ENCODE measurements at places on chromosomes 7 and 10. TPM values are rescaled to one million over a fixed set of nuclear protein-coding genes. Genes with fewer than 3 reads are reported as not detected.

OTUD1 gene
- 4.1 TPM for polyA plus RNA-seq

GIMAP6 gene
- polyA plus RNA-seq: not detected

DLG5 gene
- polyA plus RNA-seq: 0.12 TPM

NKX1-2 gene
- polyA plus RNA-seq: 0.16 TPM

CROT gene
- polyA plus RNA-seq: 4.4 TPM

SPDYE16 gene
- polyA plus RNA-seq: 0.51 TPM

FAM13C gene
- polyA plus RNA-seq: 18.4 TPM

ELN gene
- not detected for polyA plus RNA-seq

CRYGN gene
- polyA plus RNA-seq: not detected

ZPBP gene
- not detected for polyA plus RNA-seq

GIMAP7 gene
- 0.25 TPM for polyA plus RNA-seq

NSMCE4A gene
- polyA plus RNA-seq: 9.7 TPM

KCNIP2 gene
- polyA plus RNA-seq: 1.3 TPM

FZD1 gene
- polyA plus RNA-seq: 5.5 TPM

GPR158 gene
- 21.5 TPM for polyA plus RNA-seq

SLC26A5 gene
- polyA plus RNA-seq: not detected

CADPS2 gene
- polyA plus RNA-seq: 23.2 TPM

MOGAT3 gene
- not detected for polyA plus RNA-seq

ARHGEF35 gene
- polyA plus RNA-seq: not detected

ODAD2 gene
- not detected for polyA plus RNA-seq

MYOF gene
- 0.38 TPM for polyA plus RNA-seq

SLC13A1 gene
- polyA plus RNA-seq: not detected

OR9A2 gene
- not detected for polyA plus RNA-seq

IL6 gene
- not detected for polyA plus RNA-seq

HSPA12A gene
- polyA plus RNA-seq: 62.9 TPM

IKZF1 gene
- not detected for polyA plus RNA-seq

CRTAC1 gene
- polyA plus RNA-seq: 9.6 TPM

SHOC2 gene
- polyA plus RNA-seq: 102 TPM

NEUROD6 gene
- polyA plus RNA-seq: 0.11 TPM

LSM8 gene
- polyA plus RNA-seq: 53.6 TPM

SPDYE8 gene
- not detected for polyA plus RNA-seq

MEPCE gene
- 7.8 TPM for polyA plus RNA-seq

ADD3 gene
- polyA plus RNA-seq: 102 TPM

UCMA gene
- polyA plus RNA-seq: not detected

KCNMA1 gene
- polyA plus RNA-seq: 500 TPM

TAC1 gene
- polyA plus RNA-seq: 336 TPM

PPP1R9A gene
- 30.8 TPM for polyA plus RNA-seq

AGAP9 gene
- polyA plus RNA-seq: 0.70 TPM

HEPACAM2 gene
- polyA plus RNA-seq: not detected

LRCH4 gene
- 0.34 TPM for polyA plus RNA-seq

KIAA1217 gene
- polyA plus RNA-seq: 73.0 TPM

FOXI2 gene
- polyA plus RNA-seq: not detected

DTX2 gene
- 0.49 TPM for polyA plus RNA-seq

SPDYE5 gene
- 0.25 TPM for polyA plus RNA-seq

UCN3 gene
- not detected for polyA plus RNA-seq

CPA2 gene
- not detected for polyA plus RNA-seq

CDC14C gene
- not detected for polyA plus RNA-seq

PLXNA4 gene
- 4.0 TPM for polyA plus RNA-seq

PNLIPRP3 gene
- not detected for polyA plus RNA-seq

IFIT1B gene
- not detected for polyA plus RNA-seq

PAPSS2 gene
- 2.3 TPM for polyA plus RNA-seq

ANXA8L1 gene
- polyA plus RNA-seq: not detected

ZNF800 gene
- polyA plus RNA-seq: 11.5 TPM

PAX4 gene
- not detected for polyA plus RNA-seq

TMEM178B gene
- 7.2 TPM for polyA plus RNA-seq

OPN4 gene
- polyA plus RNA-seq: not detected

CALCR gene
- polyA plus RNA-seq: not detected

NMT2 gene
- 12.9 TPM for polyA plus RNA-seq

MRLN gene
- 5.6 TPM for polyA plus RNA-seq

XRCC2 gene
- 0.75 TPM for polyA plus RNA-seq

Measured in Purkinje cell (primary cell).